ENCODE measurements at places on chromosomes 4 and X.
A peak's percentile ranks its signal among the peaks of the same experiment; 100 is the strongest.

DNA sequence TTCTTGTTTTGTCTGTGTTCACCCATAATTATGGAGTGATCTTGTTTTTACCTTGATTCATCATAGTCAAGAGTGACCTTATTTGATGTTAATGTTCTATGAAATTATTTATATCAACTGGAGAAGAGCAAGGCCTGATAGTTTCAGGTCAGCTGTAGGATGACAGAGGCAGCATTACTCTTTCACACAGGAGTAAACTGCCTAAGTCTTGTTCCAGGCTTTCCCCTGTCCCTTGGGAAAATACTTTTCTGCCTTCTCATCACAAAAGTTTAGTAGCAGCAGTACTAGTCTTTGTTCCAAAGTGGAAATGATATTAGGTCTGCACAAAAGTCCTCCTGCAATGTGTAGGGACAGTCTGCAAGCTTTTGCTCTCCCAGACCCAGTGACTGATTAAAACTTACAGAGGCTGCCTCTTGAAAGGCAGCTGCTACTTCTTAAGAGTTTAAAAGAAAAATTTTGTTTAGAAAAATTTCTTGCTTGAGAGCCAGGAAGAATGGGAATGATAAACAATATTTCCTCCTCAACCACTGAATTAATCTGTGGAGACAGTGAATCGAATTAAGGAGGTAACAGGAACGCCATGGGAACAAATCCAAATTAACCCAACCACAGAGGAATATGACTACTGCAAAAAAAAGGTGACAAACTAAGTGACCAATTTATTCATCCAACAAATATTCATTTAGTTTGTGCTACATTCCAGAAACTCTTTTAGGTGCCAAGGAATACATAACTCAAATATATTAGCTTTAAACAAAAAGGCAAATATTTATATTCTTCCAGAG is 991.4 kb upstream of the PABPC4L start:
- no peak for DNase-seq

DNA sequence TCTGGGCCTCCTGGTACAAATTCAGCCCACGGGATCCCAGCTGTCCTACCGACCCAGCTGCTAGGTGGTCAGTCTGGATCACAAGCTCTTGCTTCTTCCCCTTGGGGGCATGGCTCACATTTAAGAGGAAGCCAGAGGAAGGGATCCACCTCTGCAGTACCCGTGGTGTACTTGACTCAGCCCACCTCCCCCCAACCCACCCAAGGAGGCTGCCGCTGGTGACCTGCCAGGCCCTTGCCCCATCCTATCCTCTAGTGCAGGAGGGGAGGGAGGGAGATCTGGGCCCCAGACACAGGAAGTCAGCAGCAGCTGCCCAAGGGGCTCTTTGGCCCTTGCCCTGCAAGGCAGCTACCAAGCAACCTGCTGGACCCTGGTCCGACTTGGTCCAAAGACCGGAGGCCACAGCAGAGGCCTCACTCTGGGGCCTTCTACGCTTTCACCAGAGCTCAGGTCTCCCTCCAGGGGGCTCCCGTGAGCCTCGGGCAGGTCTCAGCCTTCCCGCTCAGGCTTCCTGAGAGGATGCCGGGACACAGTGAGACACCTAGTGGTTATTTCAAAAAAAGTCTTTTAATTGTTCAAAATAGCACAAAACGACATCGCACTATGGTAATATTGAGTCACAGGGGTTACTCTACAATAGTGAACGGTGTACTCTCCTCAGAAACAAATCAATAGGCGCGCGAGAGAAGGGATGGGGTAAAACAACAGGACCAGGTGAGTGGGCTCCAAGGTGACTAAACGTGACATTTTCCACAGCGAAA is 2.7 kb upstream of the RENBP start:
- DNase-seq = peak; percentile 79

DNA sequence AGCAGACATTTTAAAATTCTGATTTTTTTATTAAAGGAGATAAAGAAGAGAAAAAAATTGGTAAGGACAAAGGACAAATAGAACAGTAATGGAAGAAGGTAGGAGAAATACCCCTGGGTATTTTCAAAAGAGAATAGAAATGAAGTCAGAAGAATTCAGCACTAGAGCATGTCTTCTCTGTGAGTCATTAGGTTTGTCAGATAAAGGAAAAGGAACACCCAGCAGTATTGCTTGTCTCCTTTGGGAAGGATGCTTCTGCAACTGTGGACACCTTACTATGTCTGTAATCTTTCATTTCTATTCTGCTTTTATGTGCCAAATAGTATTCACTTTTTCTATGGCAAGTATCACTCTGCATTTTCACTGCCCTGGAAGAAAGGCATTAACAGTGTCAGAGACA is 24.0 kb upstream of the PCDH7 start:
- DNase-seq = no peak

GRCh38 chrX:6053141-6053540 is 175.5 kb downstream of the NLGN4X start:
- no peak for DNase-seq

DNA sequence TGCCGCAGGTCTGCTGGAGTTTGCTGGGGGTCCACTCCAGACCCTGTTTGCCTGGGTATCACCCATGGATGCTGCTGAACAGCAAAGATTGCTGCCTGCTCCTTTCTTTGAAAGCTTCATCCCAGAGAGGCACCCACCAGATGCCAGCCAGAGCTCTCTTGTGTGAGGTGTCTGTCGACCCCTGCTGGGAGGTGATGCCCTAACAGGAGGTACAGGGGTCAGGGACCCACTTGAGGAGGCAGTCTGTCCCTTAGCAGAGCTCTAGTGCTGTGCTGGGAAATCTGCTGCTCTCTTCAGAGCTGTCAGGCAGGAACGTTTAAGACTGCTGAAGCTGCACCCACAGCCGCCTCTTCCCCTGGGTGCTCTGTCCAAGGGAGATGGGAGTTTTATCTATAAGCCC is 162.7 kb downstream of the NAF1 start:
- no peak for DNase-seq

DNA sequence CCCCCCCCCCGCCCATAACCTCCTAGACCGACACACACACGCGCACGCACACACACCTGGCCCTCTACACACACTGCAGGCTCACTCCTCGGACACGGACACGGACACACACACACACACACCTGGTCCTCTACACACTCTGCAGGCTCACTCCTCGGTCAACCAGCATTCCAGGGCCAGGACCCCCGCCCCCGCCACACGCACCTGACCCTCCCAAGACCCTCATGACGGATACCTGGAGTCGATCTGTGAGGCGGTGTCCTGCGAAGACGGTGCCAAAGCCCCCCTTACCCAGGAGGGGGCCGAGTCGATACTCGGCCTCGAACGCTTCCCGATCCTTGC is 552 bp downstream of the PIM2 start:
- no peak for DNase-seq

GRCh38 chr4:7828793-7829301 is 110.8 kb downstream of the AFAP1 start:
- DNase-seq = no peak

DNA sequence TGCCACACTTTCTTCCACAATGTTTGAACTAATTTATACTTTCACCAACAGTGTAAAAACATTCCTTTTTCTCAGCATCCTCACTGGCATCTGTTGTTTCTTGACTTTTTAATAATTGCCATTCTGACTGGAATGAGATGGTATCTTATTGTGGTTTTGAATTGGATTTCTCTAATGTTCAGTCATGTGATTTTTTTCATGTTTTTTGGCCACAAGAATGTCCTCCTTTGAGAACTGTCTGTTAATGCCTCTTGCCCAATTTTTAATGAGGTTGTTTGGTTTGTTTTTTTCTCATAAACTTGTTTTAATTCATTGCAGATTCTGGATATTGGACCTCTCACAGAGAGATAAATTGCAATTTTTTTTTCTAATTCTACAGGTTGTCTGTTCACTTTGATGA is 1195.2 kb downstream of the TECRL start:
- DNase-seq = no peak

DNA sequence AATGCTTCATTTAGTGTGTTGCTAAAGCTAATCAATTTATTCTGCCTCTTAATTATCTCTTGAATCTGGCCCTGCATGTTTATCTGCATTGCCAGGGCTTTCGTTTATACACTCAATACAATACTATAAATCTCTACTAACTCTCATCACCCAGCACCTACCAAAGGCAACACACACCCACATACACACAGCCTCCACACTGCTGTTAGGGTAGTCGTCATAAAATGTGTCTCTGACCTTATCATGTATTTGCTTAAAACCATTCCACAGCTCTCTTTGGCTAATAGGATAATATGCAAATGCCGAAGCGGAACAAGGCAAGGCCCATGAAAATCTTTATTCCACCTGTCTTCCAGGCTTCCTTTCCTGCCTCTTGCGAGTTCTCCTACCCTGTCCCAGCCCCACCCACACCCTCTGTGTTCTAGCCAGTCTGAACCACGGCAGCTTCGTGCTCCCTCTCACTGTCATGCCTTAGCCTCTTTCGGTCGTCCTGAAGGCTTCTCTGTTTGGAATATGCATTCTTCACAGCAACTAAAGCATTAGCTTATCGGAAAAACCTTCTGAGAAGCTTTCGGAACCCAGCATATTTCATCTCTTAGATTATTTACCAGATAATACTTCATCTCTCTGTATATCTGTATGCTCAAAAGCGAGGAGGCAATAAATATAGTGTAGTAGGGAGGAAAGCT is 333.5 kb downstream of the TENM3 start:
- no peak for DNase-seq

DNA sequence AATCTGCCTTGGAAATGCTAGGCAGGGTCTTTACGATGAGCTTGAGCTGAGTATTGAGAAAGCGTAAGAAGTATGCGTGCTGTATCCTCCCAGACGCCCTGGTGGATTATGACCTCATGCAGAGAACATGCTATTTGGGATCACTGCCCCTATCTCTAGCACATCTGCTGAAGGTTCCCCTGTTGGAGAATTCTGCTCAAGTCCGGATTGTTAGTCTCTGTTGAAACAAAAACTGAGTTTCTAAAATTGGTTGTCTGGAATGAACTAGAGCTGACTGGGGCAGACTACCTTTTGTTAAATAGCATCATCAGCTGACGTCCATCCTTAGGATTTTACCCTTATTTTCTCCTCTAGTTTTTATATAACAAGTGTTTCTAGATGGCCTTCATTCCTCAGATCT is 7.5 kb downstream of the FHDC1 start:
- DNase-seq = no peak

DNA sequence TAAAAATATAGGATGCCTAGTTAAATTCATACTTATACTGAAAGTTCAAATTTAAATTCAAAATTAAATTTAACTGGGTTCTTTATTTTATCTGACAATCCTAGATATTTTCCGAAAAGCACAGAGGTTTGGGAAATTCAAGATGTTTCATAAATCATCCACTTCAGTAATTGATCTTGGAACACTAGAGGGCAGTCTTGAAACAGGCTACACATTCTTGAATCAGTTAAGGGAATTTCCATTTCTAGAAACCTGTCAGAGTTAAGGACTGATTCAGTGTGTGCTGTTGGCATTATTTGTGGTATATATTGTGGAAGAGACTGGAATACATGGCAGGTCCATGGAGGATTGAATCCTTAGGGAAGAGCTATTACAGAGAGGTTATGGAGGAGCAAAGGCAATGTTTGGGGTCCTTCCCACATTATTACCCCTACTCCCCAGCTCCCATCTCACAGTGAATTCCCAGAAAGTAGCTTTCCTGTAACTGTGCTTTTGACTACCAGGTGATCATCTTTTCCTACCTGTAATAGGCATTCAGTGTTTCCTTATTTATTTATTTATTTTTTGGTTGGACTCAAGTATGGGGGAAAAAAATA is 92.9 kb downstream of the EGF start:
- DNase-seq = no peak

DNA sequence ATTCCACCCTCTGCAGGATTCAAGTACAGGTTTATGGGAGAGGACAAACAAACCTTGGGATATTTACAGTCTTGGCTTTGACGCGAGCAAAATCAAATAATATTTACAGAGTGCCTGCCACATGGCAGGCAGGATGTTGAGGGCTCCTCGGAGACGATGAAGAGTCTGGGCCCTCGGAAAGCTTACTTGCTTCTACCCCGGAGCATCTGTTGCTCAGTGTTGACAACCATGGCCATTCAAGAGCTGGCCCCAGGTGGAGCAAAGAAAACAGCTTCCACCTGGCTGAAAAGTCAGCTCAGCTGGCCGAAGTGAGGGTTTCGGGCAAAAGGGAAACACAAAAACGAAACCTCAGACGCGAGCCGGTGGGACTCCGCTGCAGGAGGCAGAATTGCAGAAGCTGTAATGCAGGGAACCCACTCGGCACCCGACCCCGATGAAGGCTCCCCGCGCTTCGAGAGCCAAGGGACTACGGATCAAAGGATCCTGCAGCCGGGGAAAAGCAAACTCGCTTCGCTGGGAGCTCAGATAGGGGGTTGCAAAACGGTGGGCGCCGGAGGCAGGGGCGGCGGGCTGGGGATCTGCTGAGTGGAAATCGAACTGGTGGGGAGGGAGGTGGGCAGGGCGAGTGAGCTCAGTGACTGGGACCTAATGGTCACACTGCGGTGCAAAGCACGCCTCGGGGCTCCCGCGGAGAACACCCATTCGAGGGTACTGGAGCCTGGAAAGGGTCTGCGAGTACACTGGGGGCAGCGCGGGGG is 805 bp downstream of the ATP8A1 start:
- peak; percentile 88 for DNase-seq

DNA sequence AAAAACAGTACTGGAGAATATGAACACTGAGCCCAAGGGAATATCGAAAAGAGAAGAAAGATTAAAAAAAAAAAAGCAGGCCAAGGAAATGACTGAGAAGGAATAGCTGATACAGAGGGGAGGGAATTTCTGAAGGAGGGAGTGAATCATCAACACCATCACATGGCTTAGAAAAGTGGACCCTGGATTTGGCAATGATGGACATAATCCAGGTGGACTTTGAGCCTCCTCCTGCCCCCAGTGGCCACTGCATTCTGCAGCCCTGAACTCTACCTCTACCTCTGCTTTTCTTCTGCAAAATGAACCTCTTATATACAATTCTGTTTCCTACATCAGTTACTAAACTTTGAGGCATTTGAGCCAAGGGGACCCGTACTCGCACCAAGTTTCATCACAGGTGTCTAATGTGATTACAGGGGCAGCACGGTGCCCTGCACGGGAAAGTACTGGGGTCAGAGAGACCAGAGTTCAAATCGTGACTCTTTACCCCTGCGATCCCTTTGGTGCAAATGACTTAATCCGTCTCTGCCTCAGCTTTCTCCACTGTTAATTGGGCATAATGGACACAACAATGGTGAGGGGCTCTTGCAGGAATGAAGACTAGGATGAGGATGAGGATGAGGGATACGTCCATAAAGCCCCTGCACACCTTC is 1.1 kb downstream of the OCIAD2 start:
- no peak for DNase-seq

GRCh38 chr4:182800216-182800515 is 117.0 kb downstream of the DCTD start:
- no peak for DNase-seq

GRCh38 chr4:67342291-67342690 is 203.0 kb downstream of the CENPC start:
- no peak for DNase-seq
